ENCODE measurements at places on chromosomes 4 and X.
A peak's percentile ranks its signal among the peaks of the same experiment; 100 is the strongest.

DNA sequence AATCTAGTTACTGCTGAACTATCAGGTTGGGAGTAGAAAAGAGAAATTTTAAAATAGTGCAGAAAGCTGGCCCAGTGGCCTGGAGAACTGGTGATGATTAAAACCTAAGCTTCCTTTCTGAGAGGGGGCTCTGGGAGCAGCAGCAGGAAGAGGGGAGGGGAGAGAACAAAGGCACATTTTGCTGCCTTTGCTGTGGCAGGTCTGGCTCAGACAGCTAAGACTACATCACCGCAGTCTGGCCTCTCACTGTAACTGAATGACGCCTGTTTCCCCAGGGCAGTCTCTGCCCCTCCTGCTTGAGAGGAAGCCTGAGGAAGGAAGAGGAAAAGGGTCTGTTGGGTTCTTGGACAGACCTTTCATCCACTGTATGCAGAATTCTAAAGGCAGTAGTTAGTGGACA, 148.5 kb downstream of the FRAS1 start:
- DNase-seq, result no peak

DNA sequence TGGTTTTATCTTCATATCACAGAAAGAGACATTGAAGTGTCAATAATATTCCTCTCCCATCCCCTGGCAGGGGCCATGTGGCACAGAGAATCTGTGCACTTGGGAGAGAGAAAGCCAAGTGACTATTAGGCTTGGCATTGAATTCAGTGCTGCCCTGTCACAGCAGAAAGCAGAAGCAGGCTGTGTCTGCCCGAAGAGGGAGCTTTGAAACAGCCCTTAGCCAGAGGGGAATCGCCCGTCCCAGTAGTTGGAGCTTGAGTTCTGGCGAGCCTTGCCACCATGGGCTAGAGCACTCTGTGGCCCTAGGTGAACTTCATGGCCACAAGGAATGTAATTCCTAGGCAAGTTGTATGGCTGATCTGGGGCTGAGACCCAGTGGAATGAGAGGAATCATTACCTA, 282.5 kb upstream of the PCDH10 start:
- no peak for DNase-seq

GRCh38 chr4:186291256-186291890, 25.4 kb downstream of the F11 start:
- no peak for DNase-seq

DNA sequence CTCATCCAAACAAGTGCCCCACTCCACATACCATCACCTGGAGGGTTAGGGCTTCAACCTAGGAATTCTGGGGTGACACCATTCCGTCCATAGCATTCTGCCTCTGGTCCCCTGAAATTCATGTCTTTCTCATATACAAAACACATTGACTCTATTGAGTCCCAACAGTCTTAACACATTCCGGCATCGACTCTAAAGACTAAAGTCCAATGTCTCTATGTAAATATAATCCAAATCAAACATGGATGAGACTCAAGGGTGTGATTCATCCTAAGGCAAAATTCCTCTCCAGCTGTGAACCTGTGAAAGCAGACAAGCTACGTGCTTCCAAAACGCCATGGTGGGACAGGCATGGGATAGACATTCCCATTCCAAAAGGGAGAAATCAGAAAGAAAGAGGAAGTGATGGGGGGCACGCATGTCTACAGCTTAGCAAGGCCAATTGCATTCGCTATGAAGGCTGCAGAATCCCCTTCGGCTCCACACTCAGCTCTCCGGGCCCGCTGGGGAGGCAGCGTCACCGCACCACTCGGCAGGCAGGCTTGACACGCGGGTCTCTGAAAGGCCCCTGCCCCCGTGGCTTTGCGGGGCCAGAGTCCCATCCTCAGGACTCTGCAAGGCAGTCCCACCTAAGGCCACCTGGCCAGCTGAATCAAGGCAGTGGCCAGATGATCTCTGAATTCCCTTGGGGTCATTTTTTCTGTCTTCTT, 53.2 kb downstream of the ADRA2C start:
- no peak for DNase-seq

- no peak for DNase-seq
Observed at GRCh38 chr4:52910115-52910514, 48.0 kb downstream of the RASL11B start.

- DNase-seq, result no peak
Observed at GRCh38 chr4:153622778-153623240, 61.3 kb upstream of the TLR2 start.

DNA sequence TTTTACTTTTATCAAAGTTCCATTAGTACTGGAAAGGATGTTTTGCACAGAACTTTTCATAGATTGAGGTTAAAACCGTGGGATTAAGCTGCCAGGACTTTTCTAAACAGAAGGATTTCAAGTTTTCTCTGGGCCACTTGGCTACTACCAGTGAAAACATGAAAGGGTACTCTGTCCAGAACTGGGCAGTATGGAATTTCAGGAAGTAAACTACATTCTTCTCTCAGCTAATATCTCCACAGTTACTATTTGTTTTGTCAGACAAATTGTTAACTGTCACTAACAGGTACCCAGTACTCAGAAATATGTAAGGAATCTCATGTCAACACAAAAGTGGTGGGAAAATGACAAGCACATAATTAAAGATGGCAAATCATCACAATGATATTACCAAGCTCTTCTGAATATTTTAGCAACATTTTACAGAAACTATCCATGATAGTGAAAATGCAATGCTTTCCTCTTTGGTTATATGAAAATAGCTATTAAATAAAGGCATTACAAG, 454.4 kb downstream of the C4orf33 start:
- no peak for DNase-seq

GRCh38 chr4:24433515-24434214, 150.7 kb downstream of the DHX15 start:
- DNase-seq, result no peak

DNA sequence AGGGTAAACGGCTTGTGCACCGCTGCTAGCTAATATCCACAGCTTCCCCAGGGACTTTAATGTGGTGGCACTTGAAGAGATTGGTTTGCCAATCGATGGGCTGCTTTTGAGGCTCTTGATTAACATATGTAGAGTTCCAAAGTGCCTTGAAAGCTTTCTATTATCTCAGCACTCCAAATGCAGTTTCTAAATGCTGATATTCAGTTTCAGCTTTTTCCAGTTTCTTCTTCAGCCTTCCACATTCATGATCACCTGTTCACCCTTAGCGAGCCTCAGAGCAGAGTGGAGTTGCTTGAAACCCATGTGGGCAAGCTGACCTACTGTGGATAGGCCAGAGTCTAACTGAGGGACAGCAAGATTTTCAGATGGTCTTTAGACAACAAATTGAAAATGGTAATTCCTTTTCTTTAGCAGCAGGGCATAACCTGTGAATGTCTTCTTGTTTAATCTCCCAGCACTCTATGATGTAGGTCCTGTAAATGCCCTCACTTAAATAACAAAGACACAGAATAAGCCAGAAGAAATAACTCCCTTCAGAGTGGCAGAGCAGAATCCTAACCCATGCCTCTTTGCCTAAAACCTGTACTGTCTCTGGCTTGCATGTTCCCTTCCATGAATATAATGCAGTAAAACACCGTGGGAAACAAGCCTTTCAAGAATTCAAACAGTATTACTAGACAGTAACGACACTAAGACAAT, 99.8 kb downstream of the TSPAN5 start:
- DNase-seq, result no peak

DNA sequence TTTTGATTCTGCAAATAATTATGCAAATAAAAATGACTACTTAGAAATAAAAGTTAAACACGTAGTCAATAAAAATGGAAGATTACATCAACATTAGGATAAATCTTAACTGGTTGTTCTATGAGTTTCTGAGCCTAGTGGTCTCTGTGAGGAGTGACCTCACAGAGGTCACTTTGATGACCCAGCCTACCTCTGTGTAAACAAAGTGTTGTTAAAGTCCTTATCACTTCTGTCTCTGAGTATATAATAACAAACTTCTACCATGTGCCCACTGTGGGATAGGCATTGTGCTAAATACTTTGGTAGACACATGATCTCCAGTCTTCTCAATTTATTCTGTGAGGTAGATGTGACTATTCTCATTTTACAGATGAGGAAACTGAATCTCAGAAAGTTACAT, 85.4 kb downstream of the PDE5A start:
- DNase-seq, result no peak

DNA sequence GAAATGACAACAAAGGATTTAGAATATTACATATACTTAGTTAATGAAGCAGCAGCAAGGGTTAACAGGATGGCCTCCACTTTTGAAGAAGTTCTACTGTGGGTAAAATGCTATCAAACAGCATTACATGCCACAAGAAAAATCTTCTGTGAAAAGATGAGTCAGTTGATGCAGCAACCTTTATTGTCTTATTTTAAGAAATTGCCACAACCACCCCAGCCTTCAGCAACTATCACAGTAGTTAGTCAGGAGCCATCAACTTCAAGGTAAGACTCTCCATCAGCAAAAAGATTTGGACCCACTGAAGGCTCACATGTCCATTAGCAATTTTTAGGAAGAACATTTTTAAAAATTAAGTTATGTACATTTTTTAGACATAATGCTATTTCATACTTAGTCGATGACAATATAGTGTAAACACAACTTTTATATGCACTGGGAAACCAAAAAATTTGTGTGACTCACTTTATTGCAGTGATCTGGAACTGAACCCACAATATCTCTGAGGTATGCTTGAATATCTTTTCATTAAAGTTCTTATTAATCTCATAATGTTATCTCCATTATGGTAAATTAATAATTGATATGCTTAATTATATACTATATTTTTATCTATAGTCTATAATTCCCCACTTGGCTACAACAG, 81.2 kb downstream of the SPCS3 start:
- peak; percentile 77 for DNase-seq

- no peak for DNase-seq
Observed at GRCh38 chr4:37236165-37236564, 8.4 kb upstream of the NWD2 start.

GRCh38 chrX:103503853-103504207, 15.5 kb downstream of the RAB40A start:
- peak; percentile 18 for DNase-seq

- no peak for DNase-seq
Observed at GRCh38 chrX:111410590-111411078, 1.4 kb downstream of the DCX start.

GRCh38 chr4:12439633-12440305, 1011.1 kb upstream of the HS3ST1 start:
- peak; percentile 6 for DNase-seq
